GM18507 (cell line): ENCODE measurements at places on chromosomes 12 and 14.

- DNase-seq: no peak
These were observed 181.3 kb downstream of the KIF26A start for GRCh38 chr14:104319491-104320241.

DNA sequence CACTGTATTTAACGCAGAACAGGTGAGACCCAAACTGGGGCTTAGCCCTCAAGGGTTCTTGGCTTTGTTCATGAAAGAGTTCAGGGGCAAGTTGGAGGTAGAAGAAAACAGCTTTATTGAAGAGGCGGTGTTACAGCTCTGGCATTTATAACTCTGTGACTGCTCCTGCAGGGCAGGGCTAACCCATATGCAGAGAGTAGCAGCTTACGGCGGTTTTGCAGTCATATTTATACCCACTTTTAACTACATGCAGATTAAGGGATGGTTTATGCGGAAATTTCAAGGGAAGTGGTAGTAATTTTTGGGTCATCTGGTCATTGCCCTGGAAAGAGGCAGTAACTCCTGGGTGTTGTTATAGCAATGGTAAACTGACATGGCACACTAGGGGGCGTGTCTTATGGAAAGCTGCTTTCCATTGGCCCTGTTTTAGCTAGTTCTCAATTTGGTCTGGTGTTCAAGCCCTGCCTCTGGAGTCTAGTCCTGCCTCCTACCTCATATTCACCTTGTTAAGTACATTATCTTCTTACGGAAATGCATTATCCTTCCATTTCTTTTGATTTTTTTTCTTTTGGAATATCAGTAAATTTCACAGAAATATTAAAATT is 1.8 kb upstream of the IAPP start:
- no peak for DNase-seq

GRCh38 chr12:25130741-25131188 is 64.2 kb downstream of the DNAI7 start:
- DNase-seq: peak; percentile 25

DNA sequence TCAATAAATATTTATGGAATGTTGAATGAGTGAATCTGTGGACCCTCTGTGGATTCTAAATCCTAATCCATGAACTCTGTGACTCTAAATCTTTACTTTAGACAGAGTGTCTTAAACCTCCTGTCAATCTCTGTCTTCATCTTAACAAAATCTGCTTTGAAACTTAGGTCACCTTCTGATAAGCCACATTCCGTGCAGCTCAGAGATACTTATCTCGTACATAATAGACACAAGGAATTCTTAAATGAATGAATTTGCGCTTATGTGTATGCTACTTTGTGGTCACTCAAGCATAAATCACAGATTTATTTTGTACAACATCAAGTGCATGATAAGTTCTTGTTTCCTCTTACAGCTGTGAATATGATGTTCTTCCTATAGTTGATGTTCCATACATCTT is 2.2 kb upstream of the KRAS start:
- DNase-seq: no peak

GRCh38 chr12:101823039-101823438 is 7.7 kb downstream of the GNPTAB start:
- no peak for DNase-seq

- no peak for DNase-seq
These were observed 3.8 kb upstream of the NUMB start for GRCh38 chr14:73462048-73462715.

DNA sequence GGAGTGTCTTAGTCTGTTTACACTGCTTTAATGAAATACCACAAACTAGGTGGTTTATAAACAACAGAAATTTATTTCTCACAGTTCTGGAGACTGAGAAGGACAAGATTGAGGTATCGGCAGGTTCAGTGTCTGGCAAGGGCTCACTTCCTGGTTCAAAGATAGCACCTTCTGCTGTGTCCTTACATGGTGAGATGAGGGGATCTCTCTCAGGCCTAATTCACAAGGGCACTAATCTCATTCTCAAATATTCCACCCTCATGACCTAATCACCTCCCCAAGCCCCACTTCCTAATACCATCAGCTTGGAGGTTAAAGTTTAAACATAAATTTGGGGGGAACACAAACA is 35.0 kb upstream of the PLEK2 start:
- no peak for DNase-seq

GRCh38 chr14:96285667-96286066 is 29.7 kb downstream of the BDKRB1 start:
- no peak for DNase-seq

- no peak for DNase-seq
These were observed 1102.8 kb upstream of the SEL1L start for GRCh38 chr14:82636426-82636825.

GRCh38 chr12:93514853-93515252 is 47.5 kb downstream of the MRPL42 start:
- DNase-seq: no peak

DNA sequence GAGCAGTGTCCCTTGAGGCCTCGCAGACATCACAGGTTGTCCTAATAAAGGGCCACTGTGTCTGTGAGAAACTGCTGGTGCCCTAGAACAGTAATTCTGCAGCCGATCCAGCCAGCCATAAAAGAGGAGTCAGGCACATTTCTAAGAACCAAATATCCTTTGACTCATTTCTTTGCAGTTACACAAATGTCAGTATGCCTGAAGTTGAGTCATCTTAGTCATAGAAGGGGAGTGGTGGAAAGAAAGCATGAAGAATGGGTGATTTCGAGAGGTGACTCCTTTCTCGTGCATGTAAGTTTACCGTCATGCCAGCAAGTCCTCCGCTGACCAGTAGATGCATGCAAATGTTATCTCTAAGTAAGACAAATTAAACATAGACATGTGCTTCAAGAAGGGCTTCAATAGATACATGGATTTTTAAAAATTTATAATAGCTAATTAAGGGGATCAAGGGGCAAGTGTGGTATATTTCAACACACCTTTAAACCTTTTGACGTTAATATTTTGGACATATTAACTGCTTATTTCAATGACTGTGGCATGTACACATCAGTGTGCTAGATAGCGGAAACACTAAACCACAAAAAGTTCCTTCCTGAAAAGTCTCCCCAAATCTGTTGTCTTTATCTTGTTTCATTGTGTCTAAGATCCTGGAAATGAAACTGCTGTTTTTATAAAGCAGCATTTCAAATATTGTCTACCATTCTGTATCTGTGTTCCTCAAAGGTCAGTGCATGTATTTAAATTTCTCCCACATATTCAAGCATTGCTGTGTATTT is 497.4 kb downstream of the NPAS3 start:
- no peak for DNase-seq

DNA sequence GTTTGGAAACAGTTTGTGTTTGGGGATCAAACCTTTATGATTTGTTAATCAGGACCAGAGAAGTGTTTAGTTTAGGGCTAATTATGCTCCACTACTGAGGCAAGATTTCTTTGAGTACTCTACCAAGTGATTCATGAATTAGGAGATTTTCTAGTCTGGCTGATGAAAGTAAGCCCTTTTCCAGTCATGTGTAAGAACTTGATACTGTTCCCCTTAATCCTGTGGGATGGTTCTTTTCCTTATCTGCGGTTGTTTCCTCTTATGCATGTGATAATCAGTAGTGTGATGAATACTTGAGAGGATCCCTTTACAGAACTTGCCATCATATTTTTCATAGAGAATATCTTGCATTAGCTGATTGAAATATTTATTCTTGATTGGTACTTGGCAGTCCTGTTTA is 42.1 kb downstream of the DYRK2 start:
- no peak for DNase-seq

GRCh38 chr12:57078519-57079404 is at the start of gene NEMP1:
NEMP1 (minus strand) TSS chr12:57078791; CDS start chr12:57078745, 46 bp downstream.
- DNase-seq: peak; percentile 85

- DNase-seq: peak; percentile 67
These were observed at the start of gene POLE2 for GRCh38 chr14:49687942-49688700. POLE2 (minus strand) TSS chr14:49688214; CDS start chr14:49688203, 11 bp downstream.

GRCh38 chr12:101962486-101962885 is 85.1 kb downstream of the DRAM1 start:
- no peak for DNase-seq

GRCh38 chr14:92511453-92512238 is 1.9 kb upstream of the RIN3 start:
- no peak for DNase-seq

DNA sequence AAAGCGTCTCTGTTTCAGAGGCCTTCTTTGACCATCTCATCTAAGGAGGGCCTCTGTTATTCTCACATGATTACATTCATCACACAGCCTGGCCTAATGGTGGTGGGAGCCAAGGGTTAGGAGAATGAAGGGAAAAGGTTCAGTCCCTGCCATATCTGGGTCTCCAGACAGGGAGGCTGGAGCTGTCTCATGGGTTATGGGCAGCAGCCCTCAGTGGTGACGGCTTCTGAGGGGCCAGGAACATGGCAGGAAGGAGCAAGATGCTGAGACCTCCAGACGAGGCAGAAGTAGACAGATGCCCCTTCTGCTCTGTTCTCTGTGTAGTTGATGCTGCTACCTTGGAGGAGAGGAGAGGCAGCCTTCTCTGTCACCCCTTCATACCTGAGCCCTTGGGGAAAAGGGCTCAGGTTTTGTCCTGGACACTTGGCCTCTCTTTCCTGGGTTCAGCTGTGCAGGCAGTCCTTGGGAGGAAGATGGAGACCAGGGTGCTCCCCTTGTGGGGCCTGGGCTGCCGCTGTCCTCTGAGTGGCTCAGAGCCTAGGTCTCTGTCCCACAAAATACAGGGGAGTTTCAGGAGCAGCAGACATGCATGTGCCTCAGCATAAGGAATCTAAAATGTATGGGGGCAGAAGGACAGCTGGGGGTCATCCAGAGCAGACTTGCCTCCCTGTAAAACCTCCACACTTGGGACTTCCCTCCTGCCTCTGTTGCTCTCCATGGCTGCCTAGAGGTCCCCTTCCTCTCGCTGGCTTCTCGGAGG is 3.6 kb downstream of the IFI27L2 start:
- DNase-seq: no peak

DNA sequence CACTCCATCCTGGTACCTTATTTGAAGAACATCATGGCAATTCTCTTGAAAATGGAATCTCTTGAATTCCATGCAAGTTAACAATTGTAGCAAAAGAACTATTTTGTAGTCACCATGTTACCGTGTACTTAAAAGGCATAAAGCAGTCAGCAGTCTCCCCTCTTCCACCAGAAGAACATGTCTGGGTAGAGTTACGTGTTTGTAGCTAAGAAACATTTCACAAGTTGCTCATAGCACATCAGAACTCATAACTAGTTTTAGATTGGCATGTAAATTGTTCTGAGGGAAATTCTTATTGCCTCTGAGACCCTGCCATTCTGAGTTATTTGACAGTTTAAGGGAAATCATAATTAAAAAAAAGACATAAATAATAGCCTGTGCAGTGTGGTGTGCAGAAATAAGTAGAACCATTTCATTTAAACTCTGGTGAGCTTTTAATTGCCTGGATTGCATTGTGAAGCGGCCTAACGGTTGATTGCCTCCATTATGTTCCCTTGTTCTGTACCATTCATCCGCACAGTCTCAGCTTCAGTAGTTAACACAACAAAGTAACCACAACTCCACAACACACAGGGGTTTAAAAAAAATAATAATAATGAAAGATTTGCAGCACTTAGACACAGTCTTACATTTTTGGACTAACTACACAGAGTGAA is 2.6 kb downstream of the LMO3 start:
- DNase-seq: no peak

GRCh38 chr12:32949815-32950214 is 53.2 kb upstream of the PKP2 start:
- DNase-seq: no peak

- no peak for DNase-seq
These were observed 1.7 kb downstream of the LTBP2 start for GRCh38 chr14:74610199-74610865.
